Activated CD8-positive, alpha-beta T cell treated with anti-CD3 and anti-CD28 coated beads, Interleukin-2, amount 10 ng/mL, durations not matched to agents 7 days and 5 days (primary cell): ENCODE measurements at places on chromosomes 3 and 15.

DNA sequence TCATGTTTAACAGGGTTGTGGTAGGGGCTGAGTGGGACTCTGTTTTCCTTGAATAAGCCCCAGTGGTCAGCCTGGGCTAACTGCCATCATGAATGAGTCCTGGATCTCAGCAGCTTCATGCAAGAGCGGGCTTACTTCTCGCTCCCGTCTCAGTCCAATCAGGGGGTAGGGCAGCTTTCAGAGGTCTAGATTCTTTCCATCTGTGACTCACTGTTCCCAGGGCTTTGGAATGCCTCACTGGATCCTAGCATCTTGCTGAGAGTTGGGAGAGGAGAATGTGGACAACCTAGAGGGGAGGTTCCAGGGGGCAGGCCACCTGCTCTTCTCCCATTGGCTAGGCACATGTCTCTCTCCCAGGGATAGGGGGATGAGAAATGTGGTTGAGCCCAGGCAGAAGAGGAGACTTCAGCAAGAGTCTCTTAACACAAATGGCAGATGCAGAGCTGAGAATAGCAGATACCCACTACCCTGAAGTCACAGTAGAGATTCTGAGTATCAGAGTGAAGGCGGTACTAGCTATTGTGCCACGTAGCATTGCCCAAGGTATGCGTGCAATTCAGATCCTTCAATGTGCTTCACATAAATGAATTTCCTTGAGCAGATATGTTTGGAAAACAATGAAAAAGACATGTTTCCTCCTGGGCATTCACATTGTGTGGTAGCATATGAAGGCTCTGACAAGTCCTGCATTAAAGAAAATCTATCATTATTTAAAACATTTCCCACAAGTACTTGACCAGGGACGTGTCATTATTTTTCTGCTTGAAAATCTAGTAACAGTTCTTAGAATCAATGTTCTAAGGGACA is 257.7 kb upstream of the PROK2 start:
- no peaks in the 10 kb centered on the region for H3K27me3 ChIP-seq
- no peak for DNase-seq
- H3K36me3 ChIP-seq, result no peaks in the 10 kb centered on the region

- DNase-seq, result no peak
- no peaks in the 10 kb centered on the region for H3K36me3 ChIP-seq
- no peaks in the 10 kb centered on the region for H3K27me3 ChIP-seq
- H3K4me1 ChIP-seq, result no peaks in the 10 kb centered on the region
- no peak overlapping the region for H3K4me3 ChIP-seq
- H3K27ac ChIP-seq, result no peak overlapping the region
Measured at GRCh38 chr3:82641701-82642100, 880.3 kb upstream of the GBE1 start.

- no peaks in the 10 kb centered on the region for H3K36me3 ChIP-seq
- H3K4me3 ChIP-seq, result no peak overlapping the region
- peaks cover 24% of the 10 kb centered on the region for H3K4me1 ChIP-seq
- no peak overlapping the region for H3K27ac ChIP-seq
Measured at GRCh38 chr3:112814266-112814665, 32.4 kb downstream of the CD200R1L start.

GRCh38 chr3:186476044-186476468 is 68.1 kb downstream of the CRYGS start:
- DNase-seq, result no peak
- no peak overlapping the region for H3K4me3 ChIP-seq
- no peaks in the 10 kb centered on the region for H3K36me3 ChIP-seq

- no peaks in the 10 kb centered on the region for H3K27me3 ChIP-seq
- DNase-seq, result no peak
- no peak overlapping the region for H3K27ac ChIP-seq
- peaks cover 1% of the 10 kb centered on the region for H3K4me1 ChIP-seq
Measured at GRCh38 chr3:190552969-190553759, 39.3 kb downstream of the IL1RAP start.

GRCh38 chr3:116230431-116231020 is 214.8 kb downstream of the LSAMP start:
- no peaks in the 10 kb centered on the region for H3K36me3 ChIP-seq
- no peaks in the 10 kb centered on the region for H3K4me1 ChIP-seq
- H3K27me3 ChIP-seq, result no peaks in the 10 kb centered on the region
- no peak overlapping the region for H3K27ac ChIP-seq
- no peak for DNase-seq

DNA sequence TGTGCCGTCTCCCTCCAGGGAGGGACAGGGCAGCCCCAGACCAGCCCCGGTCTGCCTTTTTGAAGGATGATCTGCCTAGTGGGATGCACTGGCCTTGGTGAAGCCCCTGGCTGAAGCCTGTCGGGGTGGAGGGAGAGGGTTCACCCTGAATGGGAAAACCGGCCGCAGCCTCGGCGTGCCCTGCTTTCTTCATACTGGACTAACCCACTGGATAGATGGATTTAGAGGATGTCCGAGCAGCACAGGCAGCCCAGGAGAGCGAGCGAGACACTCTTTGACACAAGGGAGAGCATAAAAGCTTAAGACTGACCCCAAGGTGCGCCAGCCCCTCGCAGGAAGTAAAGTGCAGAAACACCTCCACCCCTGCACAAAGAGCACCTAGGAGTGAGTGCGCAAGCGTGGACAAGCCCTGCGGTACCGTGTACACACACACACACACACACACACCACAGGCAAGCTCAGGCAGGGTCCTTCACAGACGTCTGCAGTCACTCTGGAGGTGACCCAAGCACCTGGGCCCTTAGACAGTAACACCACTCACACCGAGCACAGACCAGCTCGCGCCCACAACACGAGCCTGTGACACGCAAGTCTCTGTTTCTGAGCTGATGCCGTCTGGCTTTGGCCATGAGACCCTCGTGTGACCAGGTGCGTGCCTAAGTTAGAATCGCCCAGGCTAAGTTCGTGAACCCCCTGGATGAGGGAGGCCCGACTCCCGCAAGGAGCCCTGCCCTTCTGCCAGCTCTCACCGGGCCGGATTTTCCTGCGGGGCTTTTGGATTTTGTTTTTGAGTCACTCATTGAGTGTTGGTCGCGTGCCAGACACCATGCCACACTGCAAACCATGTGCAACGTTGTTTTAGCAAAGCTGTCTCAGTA is 11.3 kb downstream of the SEMA4B start:
- H3K4me3 ChIP-seq, result no peak overlapping the region
- no peak for DNase-seq

DNA sequence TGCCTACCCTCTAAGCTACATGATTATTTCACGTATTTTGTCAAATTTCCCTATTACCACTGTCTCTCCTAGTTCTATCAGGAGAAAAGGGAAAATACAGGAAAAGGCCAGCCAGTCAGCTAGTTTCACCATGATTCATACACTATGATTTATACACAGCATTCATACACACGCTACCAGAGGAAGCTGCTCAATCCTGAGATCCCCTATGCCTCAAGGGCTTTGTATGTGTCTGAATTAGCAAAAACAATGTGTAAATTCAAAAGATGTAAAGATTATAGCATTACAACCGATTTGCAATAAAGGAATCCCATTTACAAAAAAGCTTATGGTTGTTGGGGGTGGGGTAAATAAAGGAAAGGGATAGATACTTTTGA is 3.1 kb upstream of the ACKR4 start:
- H3K4me1 ChIP-seq, result peaks cover 1% of the 10 kb centered on the region
- H3K4me3 ChIP-seq, result no peak overlapping the region
- no peak overlapping the region for H3K27ac ChIP-seq

GRCh38 chr3:11384074-11384473 is 111.9 kb downstream of the ATG7 start:
- H3K4me1 ChIP-seq, result no peaks in the 10 kb centered on the region
- peaks cover 11% of the 10 kb centered on the region for H3K36me3 ChIP-seq
- DNase-seq, result no peak
- H3K27me3 ChIP-seq, result no peaks in the 10 kb centered on the region
- H3K27ac ChIP-seq, result no peak overlapping the region

DNA sequence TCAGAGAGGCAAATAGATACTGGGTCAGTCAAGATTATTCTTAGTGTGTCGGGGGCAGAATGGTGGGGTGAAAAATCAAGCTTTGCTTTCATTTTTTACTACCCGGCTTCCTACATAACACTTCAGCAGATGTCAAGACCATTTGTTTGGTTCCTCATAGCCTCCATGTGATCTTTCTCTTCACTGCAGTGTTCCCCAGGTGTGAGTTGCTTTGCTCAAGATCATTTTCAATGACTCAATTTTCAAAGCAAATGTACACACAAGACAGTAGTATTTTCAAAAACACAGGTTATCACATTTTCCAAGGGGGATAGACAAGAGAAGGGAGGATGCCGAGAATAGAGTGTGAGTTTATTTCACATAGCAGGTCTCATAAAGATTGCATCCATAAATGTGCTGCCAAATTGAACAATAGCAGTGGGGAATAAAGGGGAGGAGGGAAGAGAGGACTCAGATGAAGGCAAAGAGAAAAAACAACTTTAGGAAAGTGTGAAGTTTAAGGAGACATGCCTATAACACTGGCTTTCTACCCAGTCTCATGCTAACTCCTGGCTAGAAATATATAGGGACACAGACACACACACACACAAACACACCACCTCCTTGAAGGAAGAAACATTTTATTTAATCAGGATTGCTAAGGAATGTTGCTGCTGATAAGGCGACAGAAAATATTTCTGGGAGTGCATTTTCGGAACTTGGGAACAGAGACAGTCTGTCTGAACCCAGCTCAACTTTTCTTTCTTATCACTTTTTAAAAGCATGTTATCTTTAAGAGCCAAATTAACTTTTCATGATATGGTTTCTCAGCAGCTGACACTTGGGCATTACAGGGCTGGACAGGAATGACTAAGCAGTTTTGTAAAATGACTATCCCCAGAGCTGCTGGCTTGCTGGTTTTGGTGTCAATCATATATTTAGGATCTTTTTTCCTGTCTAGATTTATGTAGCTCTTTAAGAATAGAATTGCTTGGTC is 402.4 kb downstream of the RBMS3 start:
- no peak overlapping the region for H3K4me3 ChIP-seq
- H3K4me1 ChIP-seq, result peaks cover 20% of the 10 kb centered on the region
- no peak overlapping the region for H3K27ac ChIP-seq
- H3K36me3 ChIP-seq, result no peaks in the 10 kb centered on the region
- H3K27me3 ChIP-seq, result no peaks in the 10 kb centered on the region
